ENCODE measurements at places on chromosomes 2 and 18.

- DNase-seq, result no peak
These were observed 297.9 kb downstream of the CYP26B1 start for GRCh38 chr2:71849607-71850305.

- no peak for DNase-seq
These were observed 95.2 kb downstream of the TFCP2L1 start for GRCh38 chr2:121189661-121190381.

- no peak for DNase-seq
These were observed 29.3 kb downstream of the FHOD3 start for GRCh38 chr18:36326771-36327170.

DNA sequence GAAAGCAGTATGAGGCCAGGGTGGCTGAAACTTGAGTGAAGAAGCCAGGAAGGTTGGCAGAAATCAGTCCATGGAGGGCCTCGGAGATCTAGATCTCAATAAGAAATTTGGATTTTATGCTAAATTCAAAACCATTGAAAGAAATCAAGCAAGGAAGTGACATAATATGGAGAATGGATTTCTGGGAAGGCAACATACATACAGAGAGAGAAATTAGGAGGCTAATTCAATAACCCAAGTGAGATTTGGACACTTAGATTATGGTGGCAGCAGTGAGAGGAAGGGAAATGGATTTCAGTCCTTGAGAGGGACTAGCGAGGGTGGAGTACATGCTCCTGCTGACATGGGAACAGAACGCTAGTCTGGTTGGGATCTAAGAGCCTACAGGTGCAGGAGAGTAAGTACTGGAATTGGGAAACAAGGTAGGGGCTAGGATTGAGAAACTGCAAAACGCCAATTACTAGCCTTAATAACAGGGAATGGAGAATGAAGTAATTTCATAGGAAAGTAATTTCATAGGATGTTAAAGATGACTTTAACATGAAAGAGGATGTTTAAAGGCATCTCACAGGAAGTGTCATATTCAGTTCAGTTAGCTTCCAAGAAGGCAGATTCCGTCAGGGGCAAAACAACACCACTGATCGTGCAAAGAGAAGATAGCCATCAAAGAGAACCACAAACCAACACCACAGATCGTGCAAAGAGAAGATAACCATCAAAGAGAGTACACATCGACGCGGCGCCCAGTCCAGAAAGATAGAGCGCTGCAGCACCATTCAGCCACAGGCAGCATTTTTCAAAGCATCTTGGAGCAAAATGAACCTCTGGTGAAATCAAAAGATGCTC, 27.2 kb downstream of the CDKL4 start:
- DNase-seq, result peak; percentile 80

- DNase-seq, result no peak
These were observed 263.8 kb downstream of the LOXHD1 start for GRCh38 chr18:46393230-46393629.

DNA sequence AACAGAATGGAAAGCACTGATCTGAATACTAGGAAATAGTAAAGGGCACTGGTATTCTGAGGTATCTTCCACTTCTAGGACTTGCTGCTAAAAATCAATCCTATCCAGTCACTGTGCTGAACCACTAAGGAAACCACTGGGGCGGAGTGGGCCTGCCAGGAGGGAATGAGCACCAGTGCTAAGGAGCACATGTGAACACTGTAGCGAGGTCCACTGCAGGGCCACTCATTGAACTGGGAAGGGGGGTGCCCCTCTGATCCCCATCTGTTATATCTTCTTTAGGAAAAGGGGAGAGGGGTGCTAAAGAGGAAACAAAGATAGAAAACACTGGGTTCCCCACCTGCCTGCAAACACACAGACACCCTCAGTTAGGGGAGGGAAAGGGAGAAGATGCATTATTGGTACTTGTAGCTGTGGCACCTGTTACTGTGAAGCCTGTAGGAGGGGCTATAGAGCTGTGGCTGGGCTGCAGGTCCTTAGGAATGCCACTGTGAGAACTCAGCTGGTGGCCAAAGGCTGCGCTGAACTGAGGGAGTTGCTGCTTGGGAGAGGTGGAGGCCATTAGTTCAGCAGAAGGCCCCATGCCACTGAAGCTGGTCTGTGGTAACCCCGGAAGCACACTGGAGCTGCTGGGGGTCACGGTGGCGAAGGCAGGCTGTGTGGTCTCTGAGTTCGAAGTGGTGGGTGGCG, 81.8 kb downstream of the INO80D start:
- no peak for DNase-seq

DNA sequence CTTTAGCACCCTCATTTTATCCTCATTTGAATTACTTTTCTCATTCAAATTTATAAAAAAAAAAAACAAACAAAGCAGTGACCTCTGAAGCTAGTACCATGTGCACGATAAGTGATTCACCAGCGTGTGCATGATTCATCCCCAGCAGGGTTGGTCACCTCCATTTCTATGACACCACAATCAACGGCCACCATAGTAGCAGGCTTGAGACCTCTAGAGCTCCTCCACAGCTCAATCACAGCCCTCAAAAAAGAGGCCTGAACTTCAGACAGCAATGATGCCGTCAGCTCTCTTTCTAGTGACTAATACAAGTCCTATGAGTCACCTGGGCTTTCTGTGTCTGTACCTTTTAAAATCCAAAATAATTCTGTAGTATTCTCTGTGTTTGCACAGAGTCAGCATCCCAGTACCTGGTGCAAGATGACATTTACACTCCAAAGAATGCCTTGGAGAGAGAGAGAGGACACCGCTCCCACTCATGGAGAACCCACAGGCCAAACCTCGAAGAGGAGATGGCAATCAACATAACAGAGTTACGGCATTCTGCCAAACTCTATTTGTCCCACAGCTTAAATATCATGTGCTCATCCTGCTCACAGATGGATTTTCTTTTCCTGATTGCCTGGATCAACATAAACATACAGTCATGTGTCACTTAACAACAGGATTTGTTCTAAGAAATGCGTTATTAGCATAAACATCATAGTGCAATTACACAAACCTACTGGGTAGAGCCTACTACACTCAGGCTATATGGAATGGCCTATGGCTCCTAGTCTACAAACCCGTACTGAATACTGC, 58.7 kb downstream of the L3MBTL4 start:
- no peak for DNase-seq

DNA sequence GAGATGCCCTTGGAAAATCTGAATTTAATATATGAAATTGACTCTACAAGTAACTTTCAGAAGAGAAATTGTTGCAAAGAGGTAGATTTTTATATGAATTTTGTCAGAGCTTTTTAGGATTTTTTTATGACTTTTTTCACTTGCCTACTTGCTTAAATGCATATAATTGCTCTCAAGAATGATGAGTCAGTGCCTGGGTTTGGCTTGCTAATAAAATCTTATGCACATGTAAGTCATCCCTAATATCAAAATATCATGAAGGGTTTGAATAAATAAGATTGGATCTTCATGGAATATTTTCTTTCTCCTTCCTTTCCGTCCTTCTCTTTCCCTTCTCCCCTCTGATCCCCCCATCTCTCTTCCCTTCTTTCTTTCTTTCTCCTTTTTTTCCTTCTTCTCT, 354.1 kb downstream of the TXNL1 start:
- DNase-seq, result no peak

DNA sequence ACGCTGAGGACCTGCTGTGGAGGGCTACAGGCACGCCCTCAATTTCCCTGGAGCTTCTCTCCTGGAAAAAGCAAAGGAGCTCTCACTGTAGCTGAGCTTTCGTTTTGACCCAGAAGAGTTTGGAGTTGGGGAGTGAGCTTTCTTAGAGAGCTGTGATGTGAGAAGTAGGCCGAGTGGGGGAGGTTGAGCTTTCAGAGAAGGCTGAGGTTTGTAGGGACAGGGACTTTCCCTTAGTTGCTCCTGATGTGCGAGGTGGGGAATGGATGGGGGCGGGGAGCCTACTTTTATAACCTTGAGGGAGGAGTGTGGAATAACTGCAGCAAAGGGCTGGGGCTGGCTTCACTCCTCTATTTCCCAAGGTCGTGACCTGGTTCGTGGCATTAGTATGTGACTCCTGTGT, 47.1 kb downstream of the ZNF532 start:
- no peak for DNase-seq

DNA sequence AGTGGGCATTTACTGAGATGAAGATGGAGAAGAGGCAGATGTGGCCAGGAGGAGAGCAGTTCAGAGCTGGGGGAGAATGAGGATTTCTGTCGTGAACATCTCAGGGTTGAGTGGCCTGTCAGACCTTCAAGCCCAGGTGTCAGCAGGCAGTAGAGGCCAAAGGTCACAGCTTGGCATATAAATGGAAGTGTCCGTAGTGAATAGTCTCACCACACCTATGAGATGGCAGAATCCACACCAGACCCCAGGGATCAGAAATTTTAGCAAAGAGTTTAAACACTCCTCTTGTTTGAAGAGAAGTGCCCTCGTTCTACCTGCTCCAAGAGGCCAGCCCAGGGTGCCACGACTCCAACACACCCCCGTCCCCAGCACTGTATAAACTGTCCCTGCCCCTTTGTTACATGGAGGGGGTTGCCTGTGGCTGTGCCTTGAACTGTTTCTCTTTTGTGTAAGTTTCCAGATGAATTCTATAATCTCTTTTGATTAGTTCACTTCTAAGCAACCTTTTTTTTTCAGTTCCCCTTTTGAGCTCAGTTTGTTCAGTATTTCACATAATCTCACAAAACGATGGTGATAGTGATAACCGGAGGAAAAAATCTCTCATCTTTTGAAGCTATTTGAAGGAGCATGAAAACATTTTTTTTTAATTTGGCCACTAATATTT, 69.0 kb upstream of the TTC39C start:
- DNase-seq, result peak; percentile 45

DNA sequence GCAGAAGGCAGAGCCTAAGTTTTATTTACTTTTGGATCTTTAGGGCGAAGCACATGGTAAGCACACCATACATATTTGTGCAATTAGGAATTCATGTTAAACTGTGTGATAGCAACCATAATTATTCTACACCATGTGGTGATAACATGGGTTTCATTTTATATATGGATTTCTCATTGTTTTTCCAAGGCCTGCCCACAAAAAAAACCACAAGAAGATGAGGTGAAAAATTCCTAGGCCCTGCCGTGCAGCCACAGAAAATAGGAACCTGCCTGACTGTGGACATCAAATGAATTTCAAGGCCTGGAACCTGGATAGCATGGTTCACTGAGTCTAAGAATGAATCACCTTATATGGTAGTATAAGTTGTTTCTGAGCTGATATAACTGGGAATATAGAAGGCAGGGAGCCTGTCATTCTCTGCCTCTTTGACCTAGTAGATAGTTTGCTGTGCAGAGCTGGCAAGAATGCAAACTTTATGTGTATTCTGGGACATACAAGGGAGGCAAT, 22.4 kb upstream of the SSB start:
- no peak for DNase-seq

All from activated CD8-positive, alpha-beta memory T cell treated with anti-CD3 and anti-CD28 coated beads for 24 hours (primary cell).